ENCODE measurements at places on chromosomes 5 and 9. TPM values are rescaled to one million over a fixed set of nuclear protein-coding genes. Genes with fewer than 3 reads are reported as not detected.
A peak's percentile ranks its signal among the peaks of the same experiment; 100 is the strongest.

- DNase-seq: no peak
Observed at GRCh38 chr9:36135741-36136271, 727 bp upstream of the GLIPR2 start.

SLIT3 gene
- polyA plus RNA-seq: 1.5 TPM

GRCh38 chr5:60183881-60184280 is 290.4 kb upstream of the PDE4D start:
- no peak for DNase-seq

PCDH1 gene
- polyA plus RNA-seq: 124 TPM

CACNA1B gene
- 0.03 TPM for polyA plus RNA-seq

DNA sequence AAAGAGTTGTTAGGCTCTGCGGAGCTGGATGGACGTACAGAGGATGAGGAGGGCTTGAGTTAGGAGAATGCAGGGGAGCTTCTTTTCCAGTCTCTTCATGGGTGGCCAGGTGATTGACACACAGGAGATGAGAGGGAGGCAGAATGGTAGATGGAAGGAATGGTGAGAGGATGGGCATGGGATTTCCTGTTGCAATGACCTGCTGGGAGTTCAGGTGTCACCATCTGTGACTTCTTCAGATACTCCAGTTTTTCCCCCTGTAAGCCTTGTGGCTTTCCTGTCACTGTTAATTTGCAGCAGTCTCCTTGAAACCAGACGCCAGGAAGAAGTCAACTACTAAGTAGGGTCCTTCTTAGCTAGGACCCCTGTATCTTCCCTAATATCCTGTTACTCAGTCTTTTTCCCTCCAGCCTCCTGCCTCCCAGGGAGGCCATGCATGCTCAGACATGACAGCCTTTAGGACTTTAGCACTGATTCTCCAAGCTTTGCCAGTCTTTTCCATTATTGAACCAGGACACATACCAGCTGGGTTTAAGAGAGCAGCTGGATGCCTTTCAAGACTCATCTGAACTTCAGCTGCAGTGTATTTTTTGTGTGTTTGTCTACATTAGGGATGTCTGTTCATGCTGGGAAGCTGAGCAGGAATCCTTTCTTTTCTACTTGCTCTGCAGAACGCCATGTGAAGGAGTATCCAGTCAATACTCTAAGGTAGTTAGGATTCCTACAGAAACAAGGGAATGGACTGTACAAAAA is 67.2 kb upstream of the CD180 start:
- no peak for DNase-seq

DNA sequence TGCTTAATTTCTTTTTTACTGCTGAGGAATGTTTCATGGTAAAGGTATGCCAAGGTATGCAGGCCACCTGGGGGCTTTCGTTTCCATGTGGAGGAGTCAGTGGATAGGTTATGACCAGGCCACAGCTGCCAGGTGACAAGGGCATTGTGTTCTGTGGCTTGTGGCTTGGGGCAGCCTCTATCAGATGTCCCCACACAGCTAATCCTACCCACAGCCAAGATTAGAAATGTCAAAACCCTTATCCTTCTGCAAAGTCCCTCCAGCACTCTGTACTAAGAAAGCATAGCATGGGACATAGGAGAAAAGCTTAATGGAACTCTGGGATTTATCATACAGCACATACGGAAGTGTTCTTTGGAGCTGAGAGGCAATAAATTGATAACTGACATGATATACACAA is 171.2 kb upstream of the S1PR3 start:
- DNase-seq: no peak

DNA sequence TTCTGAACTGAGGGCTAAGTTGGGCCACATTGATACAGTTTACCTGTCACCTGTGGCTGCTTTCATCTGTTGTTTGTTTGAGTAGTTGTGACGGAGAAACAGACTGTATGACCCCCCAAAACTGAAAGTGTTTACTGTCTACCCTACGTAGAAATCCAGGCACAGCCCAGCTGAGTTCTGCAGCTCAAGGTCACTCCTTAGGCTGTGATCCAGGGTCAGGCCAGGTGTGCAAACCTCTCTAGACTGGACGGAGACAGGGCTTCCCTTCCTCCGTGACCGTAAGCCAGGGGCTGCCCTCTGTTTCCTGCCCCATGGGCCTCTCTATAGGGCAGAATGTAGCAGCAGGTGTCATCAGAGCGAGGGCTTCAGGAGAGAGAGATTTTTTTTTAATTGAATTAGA is 207.9 kb upstream of the OTULINL start:
- DNase-seq: no peak

GRCh38 chr5:175798626-175799025 is 72.8 kb upstream of the CPLX2 start:
- DNase-seq: no peak

- no peak for DNase-seq
Observed at GRCh38 chr9:91799113-91799744, 150.8 kb downstream of the ROR2 start.

GRCh38 chr5:123434796-123435195 is 11.6 kb upstream of the CEP120 start:
- no peak for DNase-seq

KCNMB1 gene
- polyA plus RNA-seq: 0.15 TPM

GRCh38 chr5:177462021-177462670 is 11.3 kb downstream of the DBN1 start:
- DNase-seq: peak; percentile 57

DNA sequence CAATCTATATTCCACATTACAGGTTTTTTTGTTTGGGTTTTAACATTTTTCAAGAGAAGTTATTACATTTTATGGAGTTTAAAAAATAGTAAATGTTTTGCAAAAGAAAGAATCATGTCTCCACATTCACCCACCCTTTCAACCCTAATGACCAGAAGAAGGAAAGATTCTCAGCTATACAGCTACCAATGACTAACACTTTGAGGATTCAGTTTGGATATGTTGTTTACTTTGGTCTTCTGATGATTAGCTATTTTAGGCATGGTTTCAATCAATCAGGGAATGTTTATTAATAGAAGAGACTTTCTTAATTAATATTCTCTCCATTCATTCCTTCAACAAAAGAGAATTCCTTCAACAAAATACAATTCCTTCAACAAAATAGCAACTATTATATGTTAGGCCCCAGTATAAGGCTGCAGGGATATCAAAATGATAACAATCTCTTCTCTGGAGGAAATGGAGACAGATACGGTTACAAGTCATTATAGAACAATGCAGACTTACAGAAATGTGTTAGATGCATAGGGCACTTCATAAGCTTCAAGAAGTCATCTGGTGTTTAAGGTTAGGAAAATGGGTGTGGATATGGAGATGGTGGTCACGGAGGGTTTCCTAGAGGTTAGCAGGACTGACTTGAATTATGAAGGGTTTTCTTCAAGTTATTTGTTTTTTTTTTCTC is 9.3 kb upstream of the NR3C1 start:
- peak; percentile 24 for DNase-seq

GRCh38 chr9:76333388-76333787 is 60.8 kb downstream of the RFK start:
- no peak for DNase-seq

DNA sequence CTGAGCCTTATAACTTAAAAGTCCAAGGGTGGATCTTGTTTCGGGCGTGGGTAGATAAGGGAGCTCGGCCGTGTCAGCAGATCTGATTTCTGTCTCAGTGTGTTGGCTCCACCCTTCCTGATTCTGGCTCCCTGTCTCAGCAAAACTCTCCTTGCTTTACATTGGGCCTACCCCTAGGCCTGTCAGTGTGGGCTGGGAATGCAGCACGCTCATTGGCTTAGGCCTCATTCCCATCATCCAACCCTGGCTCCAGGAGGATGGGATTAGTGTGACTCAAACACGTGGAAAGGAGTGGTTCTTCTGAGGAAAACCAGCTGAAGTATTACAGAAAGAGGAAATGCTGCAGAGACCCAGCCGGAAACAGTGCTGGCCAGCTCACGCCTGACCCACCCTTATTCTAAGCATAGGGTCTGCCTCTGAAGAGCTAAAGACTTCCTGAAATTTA is 59.9 kb downstream of the ZFAND5 start:
- peak; percentile 95 for DNase-seq

DNA sequence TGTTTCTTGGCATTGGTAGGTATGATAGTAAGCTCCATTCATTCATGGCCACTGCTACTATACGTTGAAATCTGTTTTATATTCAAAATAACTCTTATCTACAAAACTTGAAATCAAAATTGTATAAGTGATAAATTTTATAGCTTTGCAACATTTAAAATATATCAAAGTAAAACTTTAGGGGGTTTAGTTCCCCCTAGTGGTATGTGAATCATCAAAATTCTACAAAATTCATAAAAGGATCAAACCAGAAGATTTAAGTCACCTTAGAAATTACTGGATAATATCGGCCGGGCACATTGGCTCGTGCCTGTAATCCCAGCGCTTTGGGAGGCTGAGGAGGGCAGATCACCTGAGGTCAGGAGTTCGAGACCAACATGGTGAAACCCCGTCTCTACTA is 243.0 kb upstream of the CDH18 start:
- DNase-seq: no peak

DNA sequence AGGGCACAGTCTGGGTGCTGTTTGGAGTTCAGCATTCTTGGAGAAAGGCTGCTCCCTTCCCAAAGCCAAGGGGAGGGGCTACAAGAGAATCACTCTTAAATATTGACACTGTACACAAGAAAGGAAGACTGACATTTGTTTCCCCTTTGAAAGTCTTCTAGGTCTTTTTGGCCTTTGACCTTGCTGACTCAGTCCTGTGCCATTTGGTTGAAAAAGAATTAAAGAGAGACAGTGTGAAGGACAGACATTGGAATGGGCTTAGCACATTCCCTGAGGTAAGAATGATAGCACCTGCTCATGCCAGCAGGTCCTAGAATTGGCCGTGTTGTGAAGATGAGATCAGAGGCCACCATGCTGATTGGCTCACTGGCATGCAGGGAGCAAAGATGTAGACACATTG is 271.4 kb upstream of the ZNF608 start:
- DNase-seq: no peak

DNA sequence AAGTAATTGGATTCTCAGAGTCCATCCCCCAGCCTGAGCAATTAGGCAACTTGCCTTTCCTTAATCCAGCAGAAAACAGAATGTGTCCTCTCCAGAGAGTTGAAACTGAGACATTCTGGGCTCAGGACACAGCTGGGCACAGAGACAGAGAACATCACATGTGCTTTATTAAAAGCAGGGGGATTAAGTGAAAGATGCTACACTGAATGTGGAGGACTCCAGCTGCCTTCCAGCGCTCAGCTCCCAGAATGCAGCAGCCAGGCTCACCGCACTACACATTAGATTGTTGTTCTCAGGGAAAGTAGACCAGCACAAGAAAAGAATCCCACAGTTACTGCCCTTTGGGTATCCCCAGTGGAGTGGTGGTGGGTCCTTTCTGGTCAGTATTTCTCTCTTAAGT is 141.6 kb upstream of the IL12B start:
- DNase-seq: no peak

- DNase-seq: peak; percentile 84
Observed at GRCh38 chr9:14031060-14031414, 282.9 kb downstream of the NFIB start.

IRX2 gene
- polyA plus RNA-seq: not detected

DNA sequence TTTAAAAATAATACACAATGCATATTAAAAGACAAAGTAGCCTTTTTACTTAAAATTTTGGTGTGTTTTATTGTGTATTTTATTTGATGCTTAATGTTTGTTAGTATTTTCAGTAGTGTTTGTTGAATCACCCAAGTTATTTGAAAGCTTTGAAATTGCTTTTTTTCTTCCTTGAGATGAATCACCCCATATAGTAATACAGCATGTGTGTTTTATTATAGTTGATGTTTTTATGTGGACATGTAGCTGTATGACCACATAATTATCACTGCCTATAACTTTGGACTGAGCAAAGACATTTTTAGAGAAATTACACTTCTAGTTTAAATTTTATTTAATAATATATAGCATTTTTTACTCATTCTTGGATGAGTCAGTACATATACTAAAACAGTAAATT is 18.0 kb downstream of the FAM174A start:
- DNase-seq: no peak

DNA sequence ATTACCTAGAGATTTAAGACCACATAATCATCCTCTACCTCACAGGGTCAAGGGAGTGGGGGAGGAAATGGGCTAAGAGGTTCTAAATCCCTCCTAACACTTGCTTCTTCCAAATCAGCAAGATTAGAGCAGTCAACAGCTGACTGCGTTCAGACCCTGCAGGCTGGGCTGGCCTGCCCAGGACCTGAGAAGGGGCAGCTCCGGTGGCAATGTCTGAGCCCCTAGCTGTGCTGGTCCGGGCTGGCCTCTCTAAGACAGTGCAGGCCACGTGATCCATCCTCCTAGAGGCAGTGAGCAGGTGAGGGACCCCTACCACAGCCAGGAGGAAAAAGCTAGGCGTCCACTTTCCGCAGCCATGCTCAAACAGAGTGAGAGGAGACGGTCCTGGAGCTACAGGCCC is at the start of gene KCNV2:
Gene KCNV2 (plus strand): TSS at position 126 of the 400 bp plus-strand sequence. CDS start 230 bp downstream, at position 356.
- DNase-seq: no peak

GRCh38 chr9:93681269-93682154 is 105.1 kb downstream of the PHF2 start:
- no peak for DNase-seq

DNA sequence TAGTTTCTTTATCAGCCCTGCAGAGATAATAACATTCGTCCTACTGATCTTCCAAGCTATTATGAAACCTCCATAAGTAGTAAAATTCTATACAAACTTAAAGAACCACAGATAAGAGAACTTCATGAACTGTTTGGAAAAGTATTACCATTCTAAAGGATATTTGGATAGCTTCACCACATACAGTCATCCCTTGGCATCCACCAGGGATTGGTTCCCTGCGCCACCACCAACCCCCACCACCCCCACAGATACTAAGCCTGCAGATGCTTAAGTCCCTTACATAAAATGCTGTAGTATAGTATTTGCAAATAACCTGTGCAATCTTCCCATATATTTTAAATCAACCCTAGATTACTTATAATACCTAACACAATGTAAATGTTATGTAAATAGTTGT is 61.4 kb upstream of the SHISAL2B start:
- DNase-seq: no peak

SIT1 gene
- polyA plus RNA-seq: not detected

- peak; percentile 37 for DNase-seq
Observed at GRCh38 chr5:113359419-113359818, 75.4 kb downstream of the TSSK1B start.

SEMA4D gene
- polyA plus RNA-seq: 2.9 TPM

DNA sequence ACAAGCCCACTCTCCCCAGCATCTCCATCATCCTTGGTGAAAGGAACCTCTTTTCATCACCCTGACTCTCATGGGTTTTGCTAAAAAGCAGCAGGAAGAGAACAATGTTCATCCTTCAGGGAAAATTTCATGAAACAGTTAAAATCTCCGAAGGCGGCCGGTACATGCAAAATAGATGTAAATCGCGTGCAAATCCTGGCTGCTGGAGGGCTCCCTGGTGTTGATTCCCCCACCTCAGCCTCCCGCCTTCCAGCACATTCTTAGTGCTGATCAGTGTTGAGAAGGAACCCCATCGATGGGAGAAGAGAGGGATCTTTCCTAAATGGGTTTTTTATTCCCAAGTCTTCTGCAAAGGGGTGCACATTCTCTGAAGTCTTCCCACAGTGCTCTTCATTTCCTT is 8.7 kb upstream of the GFI1B start:
- DNase-seq: no peak
